ENCODE measurements at places on chromosomes 3 and 15. TPM values are rescaled to one million over a fixed set of nuclear protein-coding genes. Genes with fewer than 3 reads are reported as not detected.

DNA sequence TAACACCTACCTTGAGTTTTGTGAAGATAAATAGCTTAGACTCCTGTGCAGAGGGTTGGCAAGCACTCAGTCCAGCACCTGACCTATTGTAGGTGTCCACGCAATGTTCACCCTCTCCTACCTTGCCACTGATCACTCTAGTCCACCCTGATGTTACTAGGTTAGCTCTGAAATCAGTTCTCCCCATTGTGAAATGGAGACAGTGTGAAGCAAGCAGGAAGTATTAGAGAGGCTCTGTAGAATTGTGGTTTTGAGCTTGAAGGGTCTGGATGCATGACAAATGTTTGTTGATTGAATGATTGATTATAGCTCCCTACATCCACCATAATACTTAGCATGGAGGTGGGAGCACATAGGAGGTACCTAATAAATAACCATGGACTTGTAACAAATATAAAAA lies 199.7 kb downstream of the RPLP1 start:
- H3K36me3 ChIP-seq = no peaks in the 10 kb centered on the region
- no peak overlapping the region for H3K4me3 ChIP-seq
- H3K27ac ChIP-seq = no peak overlapping the region
- no peak for DNase-seq
- no peaks in the 10 kb centered on the region for H3K4me1 ChIP-seq
- H3K27me3 ChIP-seq = no peaks in the 10 kb centered on the region

- no peak for DNase-seq
- no peaks in the 10 kb centered on the region for H3K27me3 ChIP-seq
- H3K36me3 ChIP-seq = peaks cover 7% of the 10 kb centered on the region
- no peak overlapping the region for H3K4me3 ChIP-seq
These were observed 87.5 kb upstream of the GOLGA6B start for GRCh38 chr15:72566973-72567372.

GRCh38 chr3:141477224-141477623 lies 9.6 kb upstream of the RASA2 start:
- no peaks in the 10 kb centered on the region for H3K4me1 ChIP-seq
- DNase-seq = no peak
- H3K27me3 ChIP-seq = no peaks in the 10 kb centered on the region
- H3K4me3 ChIP-seq = no peak overlapping the region
- no peak overlapping the region for H3K27ac ChIP-seq

The ZMYND10 gene
- total RNA-seq = not detected

DNA sequence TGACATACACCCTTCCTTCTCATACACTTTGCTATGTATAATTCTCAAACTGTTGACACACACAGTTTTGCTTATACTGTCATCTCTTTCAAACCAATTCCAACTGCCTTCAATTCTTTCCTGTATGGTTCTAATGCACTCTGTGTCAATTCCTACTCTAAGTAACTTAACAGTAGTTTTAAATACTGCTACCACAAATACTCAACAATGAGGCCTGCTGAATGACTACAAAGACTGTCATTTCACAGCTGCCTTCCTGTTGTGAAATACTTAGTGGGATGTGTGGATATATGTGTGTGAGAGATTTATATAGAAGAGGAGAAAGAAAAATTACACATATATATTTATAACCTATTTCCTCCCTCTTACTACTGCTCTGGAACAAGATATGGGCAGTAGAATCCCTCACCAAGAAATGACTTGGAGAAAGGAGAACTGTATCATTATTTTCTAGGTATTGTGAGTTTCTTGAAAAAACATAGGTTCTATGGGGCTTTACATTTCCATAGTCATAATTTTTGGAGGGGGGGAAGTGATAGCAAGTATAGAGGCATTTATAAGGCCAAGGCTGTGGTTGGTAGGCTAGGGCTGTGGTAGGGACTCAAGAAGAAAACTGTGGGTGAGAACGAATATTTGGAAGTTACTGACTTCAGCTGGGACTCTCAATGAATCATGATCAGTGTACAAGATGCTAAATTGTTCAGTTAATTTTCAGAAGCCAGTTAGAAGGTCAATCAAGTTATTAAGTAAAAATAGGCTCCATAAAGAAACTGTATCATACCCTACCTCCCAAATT lies 88.7 kb downstream of the ANKRD28 start:
- H3K27me3 ChIP-seq = no peaks in the 10 kb centered on the region
- H3K4me3 ChIP-seq = no peak overlapping the region
- H3K36me3 ChIP-seq = peaks cover 14% of the 10 kb centered on the region
- DNase-seq = no peak
- no peak overlapping the region for H3K27ac ChIP-seq

The CPLX3 gene
- not detected for total RNA-seq
